ENCODE measurements at places on chromosomes 1 and 21. TPM values are rescaled to one million over a fixed set of nuclear protein-coding genes. Genes with fewer than 3 reads are reported as not detected.

DNA sequence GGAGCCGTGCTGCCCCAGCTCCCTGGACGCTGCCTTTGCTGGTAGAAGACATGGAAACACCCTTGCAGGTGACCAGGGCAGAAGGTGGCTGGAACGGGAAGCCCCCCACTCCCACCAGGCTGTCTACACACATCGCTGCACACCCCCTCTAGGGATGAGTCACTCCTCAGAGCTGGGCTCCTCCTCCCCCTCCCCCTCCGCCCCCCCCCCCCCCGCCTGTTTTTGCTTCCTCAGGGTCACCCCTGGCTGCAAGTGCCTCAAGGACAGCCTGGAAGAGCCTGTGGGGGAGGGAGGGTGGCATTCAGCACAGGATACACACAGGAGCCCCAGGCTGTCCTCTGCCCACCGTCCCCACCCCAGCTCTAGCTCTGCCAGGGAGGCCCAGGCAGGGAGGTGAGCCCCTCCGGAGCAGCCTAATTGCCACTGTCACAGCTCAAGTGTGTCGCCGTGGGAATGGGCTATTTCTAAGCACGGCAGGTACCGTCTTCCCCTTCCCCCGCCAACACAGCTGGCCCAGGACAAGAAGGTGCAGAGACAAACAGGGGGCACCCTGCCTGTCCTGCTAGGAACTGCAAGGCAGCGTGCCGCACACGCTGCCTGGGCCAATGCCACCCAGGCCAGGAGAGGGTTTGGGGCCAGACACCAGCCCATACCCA lies 2.5 kb downstream of the FNDC10 start:
- no peak for DNase-seq

GRCh38 chr1:20668581-20668980 lies 7.4 kb upstream of the DDOST start:
- no peak for DNase-seq

DNA sequence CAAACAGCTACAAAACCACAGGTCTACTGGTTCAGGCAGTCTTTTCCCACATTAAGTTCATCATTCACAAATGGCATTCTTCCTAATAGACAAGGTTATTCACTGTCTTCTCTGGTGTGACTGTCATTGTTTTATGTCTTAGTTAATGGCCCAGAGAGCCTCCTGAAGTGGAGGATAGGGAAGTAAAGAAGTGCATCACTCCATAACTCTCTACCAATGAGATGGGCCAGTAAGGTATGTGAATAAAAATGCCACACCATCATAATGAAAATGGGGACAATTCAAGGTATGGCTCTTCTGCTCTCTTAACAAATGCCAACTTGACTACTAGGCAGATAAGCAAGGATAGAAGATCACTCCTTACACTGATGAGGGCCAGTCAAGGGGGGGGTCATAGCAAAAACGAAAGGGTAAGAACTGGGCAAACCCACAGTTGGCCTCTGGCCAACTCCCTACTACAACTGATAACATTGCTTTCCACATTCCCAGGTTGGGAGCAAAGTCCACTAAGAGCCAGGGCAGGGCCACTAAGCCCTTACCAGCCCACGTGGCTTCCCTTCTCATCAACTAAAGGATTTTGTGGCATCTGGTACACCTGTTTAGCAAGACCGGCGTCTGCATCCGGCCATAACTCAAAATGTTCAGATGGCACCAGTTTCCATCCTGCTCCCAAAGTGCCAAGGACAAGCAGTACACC lies 10.0 kb downstream of the PABPC4 start:
- DNase-seq = peak; percentile 82

DNA sequence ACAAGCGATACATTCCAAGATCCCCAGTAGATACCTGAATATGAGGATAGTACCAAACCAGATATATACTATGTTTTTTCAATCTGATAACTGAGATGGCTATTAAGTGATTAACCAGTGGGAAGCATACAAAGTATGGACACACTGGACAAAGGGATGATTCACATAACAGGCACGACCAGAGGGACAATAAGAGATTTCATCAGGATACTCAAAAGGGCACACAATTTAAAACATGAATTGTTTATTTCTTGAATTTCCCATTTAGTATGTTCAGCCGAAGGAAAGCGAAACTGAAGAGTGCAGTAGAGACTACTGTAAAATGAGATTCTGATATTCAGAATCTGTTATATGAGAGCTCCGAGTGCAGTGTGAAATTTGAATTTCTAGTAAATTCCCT lies 10.6 kb downstream of the ZZZ3 start:
- no peak for DNase-seq

DNA sequence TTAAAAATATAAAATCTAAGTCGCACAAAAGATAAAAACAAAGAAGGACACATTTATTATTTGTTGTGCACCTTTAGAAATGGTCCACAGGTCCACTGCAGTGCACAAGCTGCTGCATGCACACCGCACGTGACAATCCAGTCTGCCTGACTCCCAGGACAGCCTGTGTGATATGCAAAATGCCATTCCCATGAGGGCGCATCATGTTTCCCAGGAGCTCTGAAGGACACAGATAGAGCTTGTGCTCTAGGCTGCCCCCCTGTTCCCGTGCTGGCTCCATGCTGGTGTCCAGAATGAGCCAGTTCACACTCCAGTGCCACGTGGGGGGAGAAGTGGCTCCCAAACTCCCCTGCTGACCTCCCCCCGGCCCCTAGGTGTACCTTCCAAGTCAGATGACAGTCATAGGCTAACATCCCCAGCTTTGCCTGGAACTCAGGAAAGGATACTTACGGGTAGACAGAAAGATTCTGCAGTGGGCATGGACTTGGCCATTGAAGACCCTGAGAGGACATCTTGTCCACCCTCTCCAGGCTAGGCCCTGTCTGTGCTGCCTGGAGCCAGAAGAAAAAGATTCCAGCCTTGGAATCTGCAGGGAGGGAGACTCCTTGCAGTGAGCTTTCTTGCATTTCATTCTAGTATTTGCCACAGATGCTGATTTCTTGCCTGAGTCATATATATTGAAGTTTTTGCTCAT lies 26.3 kb downstream of the RAB7B start:
- DNase-seq = no peak

DNA sequence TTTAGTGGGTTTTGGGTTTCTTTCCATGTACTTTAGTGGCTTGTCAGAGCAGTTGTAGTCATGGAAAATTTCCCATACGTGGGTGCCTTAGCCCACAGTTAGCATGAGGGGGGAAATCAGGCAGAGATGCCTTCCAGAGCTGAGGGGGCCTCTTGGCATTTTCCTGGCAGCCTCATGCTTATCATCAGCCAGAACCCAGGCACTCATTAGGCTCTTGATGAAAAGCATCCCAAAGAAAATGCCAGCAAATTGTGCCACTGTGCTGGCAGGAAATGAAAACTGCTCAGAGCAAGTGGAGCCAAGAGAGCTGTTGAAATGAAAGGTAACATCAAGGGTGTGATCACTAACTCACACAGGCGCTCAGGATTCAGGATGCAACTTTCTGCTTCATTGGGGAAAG lies 128.0 kb downstream of the TNNI3K start:
- DNase-seq = no peak

GRCh38 chr1:87329051-87329525 lies 408 bp downstream of the LMO4 start:
- peak; percentile 65 for DNase-seq

CSRP1 gene
- 103 TPM for polyA plus RNA-seq

GRCh38 chr1:90782046-90782445 lies 64.9 kb upstream of the BARHL2 start:
- no peak for DNase-seq

ACTA1 gene
- 6.9 TPM for polyA plus RNA-seq

GRCh38 chr21:46431884-46432488 lies 26.7 kb upstream of the DIP2A start:
- peak; percentile 20 for DNase-seq

All from pancreas (tissue), 10 donors.